ENCODE measurements at places on chromosomes 13 and 19.

DNA sequence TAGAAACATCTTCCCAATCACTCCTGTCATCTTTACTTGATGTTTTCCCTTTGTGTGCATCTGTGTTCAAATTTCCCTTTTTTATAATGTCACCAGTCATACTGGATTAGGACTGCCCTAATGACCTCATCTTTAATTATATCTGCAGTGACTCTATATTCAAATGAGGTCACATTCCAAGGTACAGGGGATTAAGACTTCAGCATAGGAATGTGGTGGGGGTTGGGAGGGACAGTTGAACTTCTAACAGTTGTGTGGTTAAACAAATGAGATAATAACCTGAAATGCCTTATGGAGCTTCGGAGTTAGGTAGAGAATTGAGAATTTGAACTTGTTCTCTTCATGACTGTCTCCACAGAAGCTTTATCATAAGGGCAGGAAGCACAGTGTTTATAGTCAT is 23.0 kb downstream of the PAN3 start:
- DNase-seq = peak; percentile 71

- DNase-seq = no peak
These were observed at the start of gene NLRP11 for GRCh38 chr19:55831846-55832245. TSS of gene NLRP11 (minus strand) at chr19:55831999. CDS start at chr19:55818174, 13,825 bp downstream.

- DNase-seq = peak; percentile 84
These were observed 5.6 kb downstream of the TLE6 start for GRCh38 chr19:2982983-2983350.

DNA sequence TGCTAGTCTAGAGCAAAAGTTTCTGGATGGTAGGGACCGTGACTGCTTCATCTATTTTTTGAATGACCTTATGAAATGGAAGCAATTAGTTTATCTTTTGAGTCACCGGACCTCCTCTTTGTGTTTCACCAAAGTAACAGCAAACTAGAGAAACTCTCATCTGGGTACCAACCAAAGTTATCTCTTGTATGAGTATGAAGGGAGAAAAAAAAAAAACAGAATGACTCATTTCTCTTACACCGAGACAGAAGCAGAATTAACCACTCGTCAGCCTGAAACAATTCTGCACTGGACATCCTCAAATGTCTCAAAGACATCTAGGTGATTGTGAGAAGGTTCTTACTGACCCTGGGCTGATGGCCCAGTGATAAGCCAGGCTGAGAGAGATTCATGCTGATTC is 18.3 kb downstream of the ZNF100 start:
- peak; percentile 67 for DNase-seq

- peak; percentile 45 for DNase-seq
These were observed 299.3 kb downstream of the NDFIP2 start for GRCh38 chr13:79780240-79780639.

DNA sequence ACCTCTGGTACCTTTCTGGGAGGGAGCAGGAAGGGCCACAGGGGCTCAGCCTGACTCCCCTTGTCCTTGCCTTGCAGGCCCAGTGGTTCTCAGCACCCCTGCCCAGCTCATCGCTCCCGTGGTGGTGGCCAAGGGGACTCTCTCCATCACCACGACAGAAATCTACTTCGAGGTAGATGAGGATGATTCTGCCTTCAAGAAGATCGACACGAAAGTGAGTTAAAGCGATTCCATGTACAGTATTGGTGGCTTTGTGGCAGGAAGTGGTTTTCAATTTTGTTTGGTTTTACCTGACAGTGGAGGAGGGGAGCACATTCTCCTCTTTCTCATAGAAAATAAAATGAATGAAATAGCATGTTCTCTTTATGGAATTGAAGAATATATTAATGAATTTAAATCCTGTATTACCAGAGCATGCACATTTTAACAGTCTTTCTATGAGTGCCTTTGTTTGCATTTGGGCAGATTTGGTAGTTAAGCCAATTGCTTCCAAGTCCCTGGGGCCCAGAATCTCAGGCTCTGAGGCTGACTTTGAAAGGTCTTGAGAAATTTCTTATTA is 4.1 kb downstream of the MAB21L1 start:
- no peak for DNase-seq

GRCh38 chr19:55169136-55169535 is 2.7 kb upstream of the DNAAF3 start:
- DNase-seq = no peak

- peak; percentile 35 for DNase-seq
These were observed 574 bp downstream of the ZNF227 start for GRCh38 chr19:44212866-44213346.

DNA sequence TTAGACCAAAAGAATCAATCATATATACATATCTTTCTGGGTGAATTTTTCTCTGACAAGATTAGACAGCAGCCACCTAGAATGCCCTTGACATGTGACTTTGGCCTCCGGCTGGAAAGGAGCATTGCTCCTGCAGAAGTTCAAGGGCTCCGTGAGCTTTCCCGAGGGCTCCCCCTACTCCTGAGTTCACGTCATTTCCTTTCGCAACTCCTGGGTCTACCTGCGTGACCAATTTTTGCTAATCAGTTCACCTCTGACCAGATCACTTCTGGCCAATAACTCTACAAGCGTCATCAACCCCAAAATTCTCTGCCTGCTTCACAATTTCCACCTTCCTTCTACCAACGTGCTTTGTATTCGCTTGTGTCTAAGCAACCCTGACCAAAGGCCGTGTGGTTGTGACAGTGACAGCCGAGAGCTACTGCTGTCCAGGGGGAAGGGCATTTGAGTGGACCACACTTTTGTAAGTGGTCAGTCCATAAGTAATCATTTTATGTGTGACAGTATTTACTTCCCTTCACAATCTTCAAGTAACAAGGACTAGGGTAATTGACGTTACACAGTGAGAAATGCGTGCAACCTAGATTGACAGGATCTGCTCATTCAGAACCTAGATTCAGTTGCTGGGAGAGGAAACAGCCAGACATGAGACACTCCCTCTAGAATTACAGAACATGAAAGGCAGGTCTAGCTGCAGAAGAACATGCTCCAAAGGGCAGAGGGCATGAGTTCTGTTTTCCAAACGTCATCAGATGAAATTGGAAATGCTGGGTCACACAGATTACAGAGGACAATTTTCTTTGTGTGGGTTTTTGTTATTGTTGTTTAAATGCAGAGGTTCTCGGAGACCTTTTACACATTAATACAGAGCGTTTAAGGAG is 145.9 kb upstream of the SPACA7 start:
- DNase-seq = no peak

GRCh38 chr19:4693078-4693350 is 22.9 kb upstream of the MYDGF start:
- DNase-seq = no peak

DNA sequence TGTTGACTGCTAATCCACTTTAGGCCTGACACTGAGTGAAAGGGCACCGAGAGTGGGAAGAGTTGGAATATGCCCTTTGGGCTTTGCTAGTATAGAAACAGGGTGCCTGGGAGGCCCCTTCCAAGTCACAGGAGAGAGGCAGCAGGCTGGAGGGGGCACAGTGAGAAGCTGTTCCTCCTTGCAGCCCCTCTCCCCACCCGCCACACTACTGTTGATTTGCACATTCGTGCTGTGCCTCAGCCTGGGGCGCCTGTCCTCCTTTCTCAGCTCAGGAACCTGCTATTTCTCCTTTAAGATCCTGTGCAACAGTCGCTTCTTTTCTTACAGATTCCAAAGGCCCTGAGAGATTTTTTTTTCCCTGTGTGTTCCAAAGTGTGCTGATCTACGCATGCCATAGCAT is 2.8 kb upstream of the B3GLCT start:
- DNase-seq = no peak

DNA sequence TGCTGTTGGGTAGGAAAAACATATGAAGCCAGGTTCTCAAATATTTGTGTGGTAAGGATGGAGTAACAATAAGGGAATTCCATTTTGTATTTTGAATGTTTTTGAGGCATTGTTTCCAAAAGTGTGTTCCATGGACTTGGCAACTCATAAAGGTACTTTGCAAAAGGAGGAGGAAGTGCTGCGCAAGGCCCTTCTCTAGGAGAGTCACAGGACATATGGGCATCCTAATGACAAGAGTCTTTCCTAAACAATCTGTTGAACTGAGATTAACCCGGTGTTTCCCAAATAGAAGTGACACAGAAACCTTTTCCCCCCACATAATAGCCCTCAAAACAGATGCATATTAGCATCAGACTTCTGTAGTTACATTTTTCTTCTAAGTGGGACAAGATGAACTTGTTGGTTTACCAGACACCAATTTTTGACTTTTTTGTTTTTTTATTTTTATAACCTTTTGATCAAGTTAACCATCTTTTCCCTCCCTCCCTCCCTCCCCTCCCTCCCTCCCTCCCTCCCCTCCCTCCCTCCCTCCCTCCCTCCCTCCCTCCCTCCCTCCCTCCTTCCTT is 209.3 kb downstream of the PCCA start:
- DNase-seq = no peak

DNA sequence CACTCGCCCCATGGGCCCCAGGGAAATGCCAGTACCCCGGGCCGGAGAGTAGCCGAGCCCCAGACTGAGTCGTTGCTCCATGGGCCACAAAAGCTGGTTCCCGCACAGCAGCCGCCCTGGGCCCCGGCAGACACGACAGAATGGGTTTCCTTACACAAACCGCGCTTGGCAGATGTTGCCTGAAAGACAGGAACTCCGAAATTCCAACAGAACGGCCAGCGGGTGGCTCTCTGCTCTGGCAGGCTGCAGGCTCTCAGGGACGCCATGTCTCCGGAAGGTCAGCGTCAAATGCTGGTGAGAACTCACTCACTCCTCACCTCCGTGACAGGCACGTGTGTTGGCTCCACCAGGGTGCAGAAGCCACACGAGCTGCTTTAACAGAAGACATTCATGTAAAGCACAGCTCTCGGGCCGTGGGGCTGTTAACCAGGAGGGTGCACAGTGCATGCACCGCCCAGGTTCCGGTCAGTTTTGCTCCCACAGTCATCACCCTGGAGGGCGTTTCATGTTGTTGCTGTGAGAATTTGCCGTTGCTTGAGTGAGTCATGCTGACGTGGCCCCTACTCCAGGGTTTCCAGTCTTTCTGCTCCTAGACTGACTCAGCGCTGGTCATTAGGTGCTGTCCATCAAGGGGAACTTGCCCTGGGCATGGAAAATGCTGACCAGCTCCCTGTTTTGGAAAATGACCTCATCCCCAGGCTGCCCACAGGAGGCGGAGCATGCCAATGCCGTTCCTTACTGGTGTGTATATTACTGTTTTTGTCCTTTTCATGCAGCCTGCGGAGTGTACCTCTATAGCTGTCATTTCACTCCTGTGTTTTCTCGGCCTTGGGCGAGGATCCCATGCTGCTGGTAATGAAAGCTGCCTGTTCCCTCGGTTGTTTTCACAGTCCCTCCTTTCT is 44.8 kb downstream of the ANKRD10 start:
- peak; percentile 100 for DNase-seq

GRCh38 chr19:53945441-53945840 is 17.3 kb upstream of the CACNG8 start:
- DNase-seq = no peak

DNA sequence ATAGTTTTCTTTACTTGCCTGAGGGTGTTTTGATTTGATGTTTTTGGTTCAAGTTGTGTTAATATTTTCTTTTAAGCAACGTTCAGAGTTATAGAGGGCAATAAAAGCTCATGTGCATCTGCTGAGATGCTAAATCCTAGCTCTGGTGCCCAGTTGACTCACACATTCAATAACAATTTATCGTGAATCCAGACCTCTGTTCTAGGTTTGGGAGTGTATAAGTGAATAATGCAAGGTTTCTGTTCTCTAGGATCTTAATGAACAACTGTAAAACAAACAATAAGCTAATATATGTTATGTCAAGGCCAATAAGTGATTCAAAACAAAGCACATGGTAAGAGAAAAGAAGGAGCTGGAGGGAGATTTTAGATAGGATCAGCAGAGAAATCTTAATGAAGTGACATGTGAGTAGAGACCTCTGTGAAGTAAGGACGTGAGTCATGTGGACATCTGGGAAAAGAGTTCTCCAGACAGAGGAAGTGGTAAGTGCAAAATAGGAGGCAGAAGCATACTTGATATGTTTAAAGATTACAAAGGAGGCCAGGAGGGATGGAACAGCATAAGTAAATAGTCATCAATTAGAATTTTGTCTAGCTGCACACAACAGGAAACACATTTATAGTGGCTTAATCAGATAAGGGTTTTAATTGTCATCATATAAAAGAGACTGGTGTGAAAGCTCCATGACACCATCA is 278.5 kb upstream of the HTR2A start:
- peak; percentile 96 for DNase-seq

- DNase-seq = no peak
These were observed 20.6 kb upstream of the COX7A1 start for GRCh38 chr19:36172852-36173251.

DNA sequence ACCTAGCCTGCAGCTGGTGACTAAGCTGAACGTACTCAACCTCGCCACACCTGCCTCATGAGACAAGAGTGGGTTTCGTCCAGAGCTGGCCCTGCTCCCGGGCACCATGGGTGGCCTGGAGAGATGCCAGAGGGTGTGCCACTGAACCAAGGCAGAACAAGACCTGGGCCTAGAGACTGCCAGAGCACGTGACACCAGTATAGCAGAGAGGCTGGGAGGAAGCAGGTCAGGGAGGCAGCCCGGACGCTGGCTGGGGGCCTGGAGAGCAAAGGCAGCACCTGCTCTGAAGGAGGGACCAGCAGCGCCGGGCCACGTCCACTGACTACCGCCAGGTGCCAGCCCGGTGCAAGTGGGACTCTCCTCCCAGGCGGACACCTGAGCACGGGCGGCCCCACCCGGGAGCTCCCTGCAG is 7.3 kb upstream of the C13orf46 start:
- DNase-seq = no peak
